ENCODE measurements at places on chromosomes 11 and 22. TPM values are rescaled to one million over a fixed set of nuclear protein-coding genes. Genes with fewer than 3 reads are reported as not detected.

The SSH3 gene
- 19.1 TPM for total RNA-seq

The MCHR1 gene
- total RNA-seq: 0.63 TPM

The PLA2G6 gene
- total RNA-seq: 37.4 TPM

The LRRC75B gene
- 4.9 TPM for total RNA-seq

The OR2AG2 gene
- 0.16 TPM for total RNA-seq

The MAP6 gene
- 0.86 TPM for total RNA-seq

The CABP7 gene
- not detected for total RNA-seq

The BAIAP2L2 gene
- total RNA-seq: 0.69 TPM

The OR52N4 gene
- not detected for total RNA-seq

The FGF4 gene
- not detected for total RNA-seq

The CNGA4 gene
- total RNA-seq: 0.09 TPM

The OR10A2 gene
- total RNA-seq: not detected

The NAALAD2 gene
- 0.47 TPM for total RNA-seq

The VPREB1 gene
- not detected for total RNA-seq

The CHADL gene
- 1.5 TPM for total RNA-seq

The MYO7A gene
- total RNA-seq: 0.09 TPM

The CBLIF gene
- not detected for total RNA-seq

The PKP3 gene
- total RNA-seq: 3.2 TPM

The PTGDR2 gene
- total RNA-seq: 1.5 TPM

The LRRC55 gene
- under 0.01 TPM for total RNA-seq

The CNIH2 gene
- 0.17 TPM for total RNA-seq

The GDPD4 gene
- not detected for total RNA-seq

The BBOX1 gene
- not detected for total RNA-seq

The RGL4 gene
- total RNA-seq: not detected

The FCHSD2 gene
- total RNA-seq: 5.3 TPM

The OR5B21 gene
- not detected for total RNA-seq

The MIAT gene
- total RNA-seq: 3.5 TPM

The CYP2D6 gene
- 0.60 TPM for total RNA-seq

The FJX1 gene
- 4.6 TPM for total RNA-seq

The PKDREJ gene
- 0.09 TPM for total RNA-seq

The CD81 gene
- total RNA-seq: 430 TPM

The SLC1A2 gene
- 2.7 TPM for total RNA-seq

The NAGA gene
- total RNA-seq: 43.1 TPM

The DCDC1 gene
- total RNA-seq: 0.34 TPM

The CCDC81 gene
- 0.26 TPM for total RNA-seq

The OR51E2 gene
- total RNA-seq: not detected

The PGA5 gene
- total RNA-seq: 2.1 TPM

The SEC14L2 gene
- total RNA-seq: 19.1 TPM

The IL18 gene
- total RNA-seq: 0.32 TPM

The PRRG4 gene
- not detected for total RNA-seq

The TNNI2 gene
- total RNA-seq: not detected

The SORL1 gene
- 0.26 TPM for total RNA-seq

The PRG2 gene
- not detected for total RNA-seq

The NOX4 gene
- 0.26 TPM for total RNA-seq

The NLRP6 gene
- under 0.01 TPM for total RNA-seq

The UBQLN3 gene
- total RNA-seq: 0.16 TPM

The OVOL1 gene
- total RNA-seq: not detected

Measured in bronchial smooth muscle cell (primary cell).